ENCODE measurements at places on chromosomes 16 and 17. TPM values are rescaled to one million over a fixed set of nuclear protein-coding genes. Genes with fewer than 3 reads are reported as not detected.

- no peak for ATAC-seq
Measured at GRCh38 chr17:21240369-21241055, 12.7 kb downstream of the NATD1 start.

Gene AOC2
- total RNA-seq: 3.4 TPM

GRCh38 chr17:27384261-27384701 lies 72.0 kb upstream of the KSR1 start:
- ATAC-seq: no peak

Gene KRTAP4-3
- total RNA-seq: not detected

Gene HSPB9
- 0.13 TPM for total RNA-seq

Data from activated T-helper 17 cell treated with anti-CD3 and anti-CD28 coated beads, Interleukin-2, amount 50 U/mL, for 72 hours (primary cell).